ENCODE measurements at places on chromosomes 2 and 18.

DNA sequence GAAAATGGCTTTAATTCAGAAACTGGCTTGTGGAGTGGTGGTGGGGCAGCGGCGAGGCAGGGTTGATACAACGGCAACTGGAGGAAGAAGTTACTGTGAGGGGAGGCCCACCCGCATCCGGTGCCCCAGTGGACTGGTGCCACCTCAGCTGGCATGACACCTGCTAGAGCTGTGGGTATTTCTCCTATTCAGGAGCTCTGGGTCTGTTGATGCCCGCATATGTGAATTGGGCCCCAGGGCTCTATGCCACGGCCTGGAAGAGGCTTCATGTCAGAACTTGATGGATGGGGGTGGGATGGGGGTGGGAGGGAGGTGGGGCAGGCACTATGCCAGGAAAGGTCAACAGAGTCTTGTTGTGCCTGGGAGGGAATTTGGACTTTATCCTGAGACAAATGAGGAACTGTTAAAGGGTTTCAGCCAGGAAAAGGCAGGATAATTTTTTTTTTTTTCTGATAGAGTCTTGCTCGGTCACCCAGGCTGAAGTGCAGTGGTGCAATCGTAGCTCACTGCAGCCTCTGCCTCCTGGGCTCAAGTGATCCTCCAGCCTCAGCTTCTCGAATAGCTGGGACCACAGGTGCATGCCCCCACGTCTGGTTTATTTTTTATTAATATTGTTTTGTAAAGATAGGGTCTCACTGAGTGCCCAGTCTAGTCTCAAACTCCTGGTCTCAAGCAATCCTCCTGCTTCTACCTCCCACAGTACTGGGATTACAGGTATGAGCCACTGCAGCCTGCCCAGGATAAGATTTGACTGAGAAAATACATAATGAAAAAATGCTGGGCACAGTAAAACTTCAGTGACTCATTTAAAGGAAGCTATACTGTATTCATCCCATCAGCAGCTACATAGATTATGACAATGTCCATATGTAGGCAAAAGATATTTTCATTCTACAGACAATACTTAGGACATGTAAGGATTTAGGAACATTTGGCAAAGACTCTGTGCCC lies 52.6 kb downstream of the SH2D6 start:
- no peak for DNase-seq

GRCh38 chr2:77999376-77999775 lies 477.2 kb upstream of the LRRTM4 start:
- no peak for DNase-seq

GRCh38 chr2:71640489-71640888 lies 187.1 kb downstream of the DYSF start:
- no peak for DNase-seq

GRCh38 chr2:227386630-227387029 lies 1.1 kb downstream of the SCYGR1 start:
- no peak for DNase-seq

DNA sequence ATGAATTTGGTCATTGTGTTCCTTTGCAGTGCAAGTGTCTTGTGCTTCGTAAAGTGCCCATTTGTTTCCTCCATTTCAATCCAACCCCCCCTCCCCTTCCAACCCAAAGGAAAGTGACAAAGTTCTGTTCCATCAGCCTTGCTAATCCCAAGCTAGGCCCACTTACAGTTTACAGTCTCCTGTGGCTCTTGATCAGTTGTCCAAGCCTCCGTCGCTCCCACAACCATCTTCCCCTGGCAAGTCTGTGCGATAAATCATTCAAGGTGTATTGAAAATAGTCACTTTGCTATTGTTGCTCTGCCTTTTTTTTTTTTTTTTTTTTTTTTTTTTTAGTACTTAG lies 6.5 kb downstream of the POU3F3 start:
- DNase-seq, result no peak

DNA sequence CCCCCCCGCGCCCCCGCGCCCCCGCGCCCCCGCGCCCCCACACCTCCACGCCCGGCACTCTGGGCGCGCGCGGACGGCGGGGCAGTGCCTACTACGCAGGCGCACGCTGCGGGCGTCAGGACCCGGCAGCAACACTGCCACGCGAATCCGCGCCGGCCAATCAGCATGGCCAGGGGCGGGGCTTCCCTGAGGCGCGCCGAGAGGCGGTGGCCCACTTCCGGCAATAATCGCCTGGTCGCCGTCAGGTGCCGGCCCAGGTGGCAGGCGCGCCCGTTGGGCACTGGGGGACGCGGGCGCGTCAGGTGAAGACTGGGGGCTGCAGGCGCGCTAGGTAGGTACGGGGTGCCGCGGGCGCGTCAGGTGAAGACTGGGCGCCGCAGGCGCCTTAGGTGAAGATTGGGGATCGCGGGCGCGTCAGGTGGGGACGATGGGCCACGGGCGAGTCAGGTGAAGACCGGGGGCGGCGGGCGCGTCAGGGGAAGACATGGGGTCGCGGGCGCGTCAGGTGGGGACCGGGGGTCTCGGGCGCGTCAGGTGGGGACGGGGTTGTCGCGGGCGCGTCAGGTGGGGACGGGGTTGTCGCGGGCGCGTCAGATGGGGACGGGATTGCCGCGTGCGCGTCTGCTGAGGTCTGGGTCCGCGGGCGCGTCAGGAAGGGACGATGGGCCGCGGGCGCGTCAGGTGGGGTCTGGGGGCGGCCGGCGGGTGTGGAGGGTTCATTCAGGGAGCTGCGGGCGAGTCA lies 219.1 kb downstream of the RTP5 start:
- DNase-seq, result peak; percentile 85

- no peak for DNase-seq
Observed at GRCh38 chr2:60386436-60386835, 167.0 kb downstream of the BCL11A start.

DNA sequence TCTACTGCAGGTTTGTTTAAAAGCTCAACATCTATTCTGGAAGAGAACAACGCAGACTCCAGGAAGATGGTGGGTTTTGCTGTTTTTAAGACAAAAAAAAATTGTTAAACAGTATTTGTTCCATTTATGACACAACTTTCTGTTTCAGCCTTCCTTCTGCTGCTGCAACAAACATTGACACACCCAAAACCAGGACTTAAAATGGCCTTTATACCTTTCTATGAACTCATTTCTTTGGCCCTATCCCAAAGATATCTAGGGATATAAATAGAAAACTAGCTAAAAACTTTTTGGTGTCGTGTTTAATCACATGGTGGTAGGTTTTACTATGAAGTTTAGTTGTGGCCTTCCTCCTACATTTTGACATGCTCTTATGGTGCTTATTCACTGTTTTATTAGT lies 964 bp upstream of the GALNT3 start:
- no peak for DNase-seq

GRCh38 chr2:118112771-118113334 lies 24.6 kb downstream of the INSIG2 start:
- DNase-seq, result no peak

DNA sequence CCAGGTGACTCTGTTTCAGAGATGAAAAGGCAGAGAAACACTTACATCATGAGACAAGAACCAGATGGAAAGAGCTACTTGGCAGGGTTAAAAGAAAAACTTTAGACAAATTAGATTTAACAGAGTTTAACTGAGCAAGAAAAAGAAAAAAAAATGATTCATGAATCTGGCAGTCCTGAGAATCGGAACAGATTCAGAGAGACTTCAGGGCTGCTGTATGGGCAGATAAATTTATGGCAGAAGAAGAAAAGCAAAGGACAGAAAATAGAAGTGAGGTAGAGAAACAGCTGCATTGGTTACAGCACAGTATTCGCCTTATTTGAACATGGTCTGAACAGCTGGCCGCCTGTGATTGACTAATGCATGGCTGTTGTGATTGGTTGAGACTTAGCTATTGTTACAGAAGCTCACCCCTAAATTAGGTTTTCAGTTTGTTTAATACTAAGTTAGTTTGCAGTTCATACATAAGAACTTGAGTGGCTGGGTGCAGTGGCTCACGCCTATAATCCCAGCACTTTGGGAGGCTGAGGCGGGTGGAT lies 43.0 kb upstream of the RHOB start:
- DNase-seq, result peak; percentile 35

GRCh38 chr2:68241732-68242131 lies 10.6 kb downstream of the PPP3R1 start:
- no peak for DNase-seq

DNA sequence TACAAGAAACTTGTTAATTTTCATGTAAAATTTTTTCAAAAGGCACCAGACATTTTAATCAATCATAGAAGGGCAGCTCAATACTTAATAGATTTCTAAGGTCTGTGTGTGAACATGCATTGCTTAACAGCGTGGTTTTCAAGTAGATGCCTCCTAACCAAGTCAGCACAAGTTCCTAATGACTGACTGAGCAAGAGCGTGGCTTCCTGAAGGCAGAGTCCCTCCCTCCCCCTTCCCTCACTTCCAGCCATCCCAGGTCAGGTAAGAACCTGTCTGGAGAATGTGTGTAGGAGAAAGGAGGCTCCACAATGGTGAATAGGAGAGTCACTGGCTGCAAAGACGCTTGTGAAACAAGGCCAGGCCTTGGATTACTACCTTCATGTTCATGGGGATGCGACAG lies 33.5 kb upstream of the DAPL1 start:
- DNase-seq, result no peak

DNA sequence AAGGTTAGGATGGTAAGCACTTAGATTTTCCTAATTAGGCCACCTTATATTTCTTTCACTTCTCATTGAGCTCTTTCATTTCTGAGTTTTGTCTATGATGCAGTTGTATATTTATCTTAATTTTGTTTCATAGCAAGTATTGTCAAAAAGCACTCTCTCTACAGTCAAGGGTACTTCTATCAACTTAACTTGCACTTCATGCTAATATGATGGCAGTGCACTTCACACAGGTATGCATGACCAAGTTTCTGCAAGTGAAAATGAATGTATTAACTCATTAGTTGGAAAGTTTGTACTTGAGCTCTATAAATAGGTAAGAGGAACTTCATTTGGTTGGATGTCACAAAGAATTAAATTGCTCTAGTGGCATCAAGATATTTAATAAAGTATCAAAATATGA lies 51.5 kb upstream of the CDH19 start:
- DNase-seq, result no peak

- no peak for DNase-seq
Observed at GRCh38 chr18:44668270-44668975, 12.3 kb upstream of the SETBP1 start.

DNA sequence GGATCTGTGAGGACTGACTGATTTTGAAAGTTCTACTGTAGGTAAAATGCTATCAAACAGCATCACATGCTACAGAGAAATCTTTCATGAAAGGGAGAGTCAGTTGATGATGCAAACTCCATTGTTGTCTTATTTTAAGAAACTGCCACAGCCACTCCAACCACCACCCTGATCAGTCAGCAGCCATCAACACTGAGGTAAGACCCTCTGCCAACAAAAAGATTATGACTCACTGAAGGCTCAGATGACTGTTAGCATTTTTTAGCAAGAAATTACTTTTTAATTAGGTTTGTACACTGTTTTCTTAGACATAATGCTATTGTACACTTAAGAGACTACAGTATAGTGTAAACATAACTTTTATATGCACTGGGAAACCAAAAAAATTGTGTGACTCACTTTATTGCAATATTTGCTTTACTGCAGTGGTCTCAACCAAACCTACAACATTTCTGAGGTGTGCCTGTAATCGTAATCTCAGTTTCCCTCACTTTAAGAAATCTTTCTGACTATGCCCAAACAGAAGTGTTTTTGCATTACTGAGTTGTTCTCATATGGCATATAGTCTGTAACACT lies 42.8 kb downstream of the METTL8 start:
- no peak for DNase-seq

DNA sequence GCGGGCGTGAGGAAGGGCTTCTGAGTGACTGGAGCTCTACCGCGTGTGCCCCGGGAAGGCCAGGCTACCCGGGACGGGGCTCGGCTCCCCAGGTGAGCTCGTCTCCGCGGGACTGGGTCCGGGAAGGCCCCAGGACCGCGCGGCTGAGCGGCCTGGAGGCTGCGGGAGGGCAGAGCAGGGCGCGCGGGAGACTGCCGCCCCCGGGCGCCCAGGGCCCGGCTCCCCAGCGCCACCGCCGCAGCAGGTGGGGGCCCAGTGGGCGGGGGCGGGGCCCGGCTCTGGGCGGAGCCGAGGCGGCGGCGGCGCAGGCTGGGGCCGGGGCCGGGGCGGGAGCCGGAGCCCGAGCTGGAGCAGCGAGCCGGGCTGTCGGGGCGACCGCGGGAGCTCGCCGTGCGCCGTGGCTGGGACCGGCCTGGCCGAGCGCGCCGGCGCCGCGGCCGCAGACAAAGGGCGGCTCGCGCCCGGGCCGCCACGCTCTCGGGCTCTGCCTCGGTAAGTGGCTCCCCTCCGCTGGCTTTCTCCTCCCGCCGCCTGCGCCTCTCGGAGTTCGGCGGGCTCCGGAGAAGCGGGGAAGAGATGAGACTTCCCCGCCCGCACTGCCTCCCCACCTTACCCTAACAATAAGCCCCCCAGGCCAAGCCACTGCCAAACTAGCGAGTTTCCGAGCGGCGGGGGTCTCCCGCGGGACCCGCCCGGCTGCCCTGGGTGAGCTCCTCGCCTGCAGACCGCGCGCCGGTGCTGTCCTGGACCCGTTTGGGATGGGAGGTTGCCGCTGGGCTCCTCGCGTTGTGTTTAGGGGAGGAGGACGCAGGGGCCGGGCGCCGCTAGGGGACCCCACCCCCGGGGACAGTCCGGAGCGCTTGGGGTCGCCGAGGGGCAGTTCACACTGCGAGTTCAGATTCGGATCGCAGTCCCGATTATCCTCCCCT lies at the start of gene MAPK4:
Gene MAPK4 (plus strand): TSS at position 336 of the 929 bp plus-strand sequence. CDS start 103,872 bp downstream, outside the sequence.
- peak; percentile 55 for DNase-seq

- no peak for DNase-seq
Observed at GRCh38 chr2:217512259-217512658, 490.5 kb downstream of the TNS1 start.

- DNase-seq, result peak; percentile 42
Observed at GRCh38 chr18:63342206-63342605, 22.6 kb upstream of the BCL2 start.

DNA sequence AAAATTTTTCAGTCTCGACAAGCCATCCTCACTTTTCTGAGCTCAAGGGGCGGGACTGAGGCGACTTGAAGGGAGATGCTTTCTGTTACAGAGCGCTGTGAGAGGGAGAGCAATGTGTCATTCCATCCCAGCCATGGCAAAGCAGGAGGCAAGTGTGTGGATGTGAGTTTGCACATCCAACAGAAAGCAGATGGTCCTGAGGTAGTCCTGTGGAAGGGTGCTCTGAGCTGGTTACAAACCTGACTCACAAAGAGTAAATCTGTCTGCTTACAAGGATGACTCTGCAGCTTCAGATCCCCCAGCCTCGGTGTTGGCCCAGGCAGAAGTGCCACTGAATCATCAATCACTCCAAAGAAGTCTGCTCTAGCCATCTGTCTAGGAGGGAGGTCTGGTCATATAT lies 482.0 kb upstream of the DCC start:
- no peak for DNase-seq

- DNase-seq, result no peak
Observed at GRCh38 chr2:105403783-105404698, 5.2 kb upstream of the FHL2 start.

GRCh38 chr2:156077041-156077742 lies 255.3 kb downstream of the NR4A2 start:
- DNase-seq, result peak; percentile 20

DNA sequence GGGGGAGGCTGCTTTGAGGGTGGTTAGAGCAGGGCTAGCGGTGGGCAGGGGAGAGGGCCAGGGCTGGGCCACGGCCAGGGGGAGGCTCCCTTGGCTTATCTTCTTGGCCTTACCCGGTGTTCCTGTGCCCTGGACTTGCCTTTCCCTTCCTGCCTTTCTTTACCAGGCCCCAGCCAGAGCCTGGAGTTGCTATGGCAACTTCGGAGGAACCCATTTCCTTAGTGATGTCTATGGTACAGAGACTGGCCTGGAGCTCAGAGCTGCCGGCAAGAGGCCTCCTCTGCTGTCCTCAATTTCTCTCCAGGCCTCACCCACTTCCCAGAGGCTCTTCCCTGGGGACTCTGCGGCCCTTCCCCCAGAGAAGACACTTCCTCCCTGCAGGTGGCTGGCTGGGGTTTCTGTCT lies 11.5 kb downstream of the SPEG start:
- peak; percentile 56 for DNase-seq

- DNase-seq, result peak; percentile 71
Observed at GRCh38 chr2:85988175-85988913, 99.6 kb upstream of the ST3GAL5 start.
